ENCODE measurements at places on chromosomes 2 and 18.

DNA sequence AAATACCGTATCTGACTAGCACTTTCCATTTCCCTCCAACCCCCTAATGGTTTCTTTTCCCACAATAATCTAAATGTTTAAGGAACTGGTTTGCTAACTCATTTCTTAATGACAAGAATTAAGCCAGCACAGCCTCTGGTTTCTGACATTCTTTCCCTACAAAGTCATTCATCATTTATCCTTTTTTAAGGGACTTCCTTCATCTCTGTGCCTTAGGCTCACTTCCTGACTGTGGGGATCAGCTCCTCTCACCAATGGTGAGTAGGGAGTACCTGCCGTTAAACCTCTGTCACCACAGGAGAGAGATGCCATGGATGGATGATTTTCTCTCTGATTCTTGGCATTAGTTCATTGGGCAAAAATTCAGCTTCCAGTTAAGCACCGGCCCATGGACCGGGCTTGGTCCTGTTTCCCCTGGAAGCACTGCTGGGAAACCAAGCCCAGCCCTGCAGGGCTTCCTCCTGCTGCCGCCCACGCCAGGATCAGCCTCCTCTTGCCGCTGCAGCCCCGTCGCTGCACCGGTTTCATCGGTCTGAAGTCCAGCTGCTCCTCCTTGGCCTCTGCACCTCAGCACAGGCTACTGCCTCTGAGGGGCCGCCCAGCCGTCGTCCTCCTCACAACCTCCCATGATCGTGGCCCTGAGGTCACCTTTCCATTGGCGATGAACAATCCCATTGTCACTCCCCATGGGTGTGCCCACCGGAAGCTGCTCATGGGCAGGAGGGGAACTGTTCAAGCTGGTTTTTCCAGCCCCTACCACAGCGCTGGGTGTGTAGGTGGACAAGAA is 64.0 kb upstream of the ZNF516 start:
- no peak for DNase-seq

- no peak for DNase-seq
Observed at GRCh38 chr2:146077156-146077555, 1557.2 kb upstream of the ZEB2 start.

GRCh38 chr18:67376372-67376771 is 140.1 kb downstream of the DSEL start:
- DNase-seq, result no peak

DNA sequence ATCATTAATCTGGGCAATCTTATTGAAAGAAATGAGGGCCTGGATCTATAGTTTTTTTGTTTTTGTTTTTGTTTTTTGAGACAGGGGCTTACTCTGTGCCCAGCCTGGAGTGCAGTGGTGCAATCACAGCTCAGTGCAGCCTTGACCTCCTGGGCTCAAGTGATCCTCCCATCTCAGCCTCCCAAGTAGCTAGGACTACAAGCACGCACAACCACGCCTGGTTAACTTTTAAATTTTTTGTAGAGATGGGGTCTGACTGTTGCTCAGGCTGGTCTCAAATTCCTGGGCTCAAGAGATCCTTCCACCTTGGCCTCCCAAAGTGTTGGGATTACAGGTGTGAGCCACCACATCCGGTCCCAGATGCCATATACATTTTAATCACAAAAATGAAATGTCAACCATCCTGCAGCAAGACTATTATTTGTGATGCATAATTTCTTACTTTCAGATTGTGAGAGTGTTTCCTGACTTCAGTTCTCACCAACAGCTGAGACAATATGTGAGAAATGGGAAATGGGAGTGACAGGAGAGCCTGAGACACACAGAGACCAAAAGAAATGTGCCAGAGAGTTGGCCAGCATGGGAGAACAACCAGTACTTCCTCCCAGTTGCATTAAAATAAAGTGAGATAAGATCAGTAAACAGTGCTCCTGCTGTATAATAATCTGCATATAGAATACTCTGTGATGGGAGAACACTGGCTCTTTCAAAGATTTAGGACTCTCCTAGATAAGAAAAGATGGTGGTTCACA is 87.6 kb downstream of the METTL8 start:
- no peak for DNase-seq

- DNase-seq, result peak; percentile 82
Observed at GRCh38 chr2:3959372-3959771, 256.0 kb downstream of the DCDC2C start.

DNA sequence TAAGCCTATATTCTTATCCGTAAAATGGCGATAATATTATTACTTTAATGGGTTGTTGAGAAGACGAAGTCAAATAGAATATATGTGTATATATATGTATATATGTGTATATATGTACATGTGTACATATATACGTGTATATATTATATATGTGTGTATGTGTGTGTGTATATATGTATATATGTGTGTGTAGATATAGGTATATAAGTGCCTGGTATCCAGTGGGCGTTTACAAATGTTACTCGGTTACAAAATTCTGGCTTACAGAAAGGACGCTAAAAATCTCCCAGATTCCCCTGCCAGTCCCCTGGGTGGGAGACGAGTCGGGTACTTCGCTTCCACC is 295 bp upstream of the MTX2 start:
- DNase-seq, result no peak

- no peak for DNase-seq
Observed at GRCh38 chr2:207163053-207163755, 2.5 kb downstream of the KLF7 start.

GRCh38 chr2:2571301-2572150 is 240.5 kb upstream of the MYT1L start:
- DNase-seq, result no peak

DNA sequence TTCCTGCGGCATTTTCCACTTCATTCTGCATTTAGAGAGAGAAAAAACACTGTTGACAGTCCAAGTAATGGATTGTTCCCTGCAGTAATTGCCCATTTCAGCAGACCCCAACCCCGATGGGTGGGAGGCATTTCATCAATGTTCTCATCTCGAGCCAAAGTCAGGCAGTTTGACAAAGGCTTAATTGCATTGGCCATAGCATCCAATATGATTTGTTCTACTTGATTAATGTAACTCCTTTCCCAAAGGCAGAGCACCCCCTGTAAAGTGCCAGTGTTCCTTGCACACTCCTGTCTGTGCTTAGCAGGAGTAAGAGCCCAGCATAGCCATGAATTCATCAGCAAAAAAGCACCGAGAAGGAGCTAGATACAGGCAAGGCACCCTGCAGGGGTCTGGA is 174.4 kb downstream of the SEPTIN10 start:
- DNase-seq, result no peak

DNA sequence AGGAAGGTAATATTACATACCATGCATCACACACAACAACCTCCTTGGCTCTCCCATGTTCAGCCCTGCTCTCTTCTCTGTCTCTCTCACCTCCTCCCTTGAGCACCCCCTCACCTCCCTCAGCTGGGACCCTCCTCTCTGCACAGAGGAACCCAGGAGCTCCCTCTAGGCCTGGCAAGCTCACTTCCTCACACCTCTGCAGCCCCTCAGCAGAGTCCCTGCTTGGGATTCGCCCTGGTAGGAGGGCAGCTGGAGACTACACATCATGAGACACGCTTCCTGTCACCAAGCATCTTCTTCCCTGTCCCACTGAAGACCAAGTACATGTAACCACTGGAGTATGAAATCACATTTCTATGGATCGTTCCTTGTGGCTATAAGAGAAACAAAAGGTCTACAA is 51.0 kb downstream of the ADD2 start:
- DNase-seq, result no peak

GRCh38 chr2:137857881-137858280 is 106.4 kb upstream of the HNMT start:
- no peak for DNase-seq

Measured in NCI-H1105 treated with DMSO at 0.1 percent for 48 hours (cell line).